ENCODE measurements at places on chromosomes 2 and 18. TPM values are rescaled to one million over a fixed set of nuclear protein-coding genes. Genes with fewer than 3 reads are reported as not detected.

GRCh38 chr2:8501061-8501720 lies 180.7 kb upstream of the ID2 start:
- H3K27me3 ChIP-seq: peaks cover 2% of the 10 kb centered on the region
- peaks cover 17% of the 10 kb centered on the region for H3K4me1 ChIP-seq
- H3K4me3 ChIP-seq: no peak overlapping the region
- H3K36me3 ChIP-seq: no peaks in the 10 kb centered on the region

- H3K4me3 ChIP-seq: no peak overlapping the region
- no peaks in the 10 kb centered on the region for H3K4me1 ChIP-seq
- no peak for DNase-seq
- no peak overlapping the region for H3K27ac ChIP-seq
- H3K27me3 ChIP-seq: no peaks in the 10 kb centered on the region
- H3K36me3 ChIP-seq: no peaks in the 10 kb centered on the region
Observed at GRCh38 chr18:29104227-29104626, 927.3 kb upstream of the CDH2 start.

GRCh38 chr2:7077660-7078267 lies 160.6 kb downstream of the RNF144A start:
- H3K27ac ChIP-seq: no peak overlapping the region
- H3K4me3 ChIP-seq: no peak overlapping the region
- H3K27me3 ChIP-seq: no peaks in the 10 kb centered on the region
- no peak for DNase-seq
- H3K36me3 ChIP-seq: no peaks in the 10 kb centered on the region

GRCh38 chr2:150110548-150110947 lies 376.9 kb downstream of the RND3 start:
- no peak overlapping the region for H3K27ac ChIP-seq
- H3K36me3 ChIP-seq: no peaks in the 10 kb centered on the region
- no peak overlapping the region for H3K4me3 ChIP-seq
- no peaks in the 10 kb centered on the region for H3K4me1 ChIP-seq

DNA sequence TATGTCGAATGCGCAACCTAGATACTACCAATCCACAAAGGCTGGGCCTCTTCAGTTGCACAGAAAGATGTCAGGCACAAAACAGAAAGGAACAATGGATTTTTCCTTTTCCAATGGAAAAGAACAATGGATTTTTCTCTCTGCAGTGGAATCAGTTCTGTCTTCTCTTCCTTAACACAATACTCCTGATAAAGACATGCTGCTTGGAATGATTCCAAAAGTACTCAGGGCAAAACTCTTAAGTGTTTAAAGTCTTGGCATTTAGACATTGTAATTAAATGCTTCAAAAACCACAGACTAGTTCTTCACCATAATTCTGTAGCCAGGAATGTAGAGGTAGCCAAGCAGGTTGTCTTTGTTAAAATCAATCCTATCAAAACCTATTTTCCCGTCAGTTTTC lies 46.7 kb upstream of the FLACC1 start:
- H3K27ac ChIP-seq: no peak overlapping the region
- no peak for DNase-seq
- peaks cover 46% of the 10 kb centered on the region for H3K4me1 ChIP-seq
- H3K36me3 ChIP-seq: peaks cover 49% of the 10 kb centered on the region

- no peaks in the 10 kb centered on the region for H3K36me3 ChIP-seq
- no peak for DNase-seq
- peaks cover 8% of the 10 kb centered on the region for H3K27me3 ChIP-seq
- H3K4me3 ChIP-seq: no peak overlapping the region
Observed at GRCh38 chr2:38430597-38431207, 53.6 kb upstream of the ATL2 start.

- peaks cover 74% of the 10 kb centered on the region for H3K36me3 ChIP-seq
- H3K27me3 ChIP-seq: no peaks in the 10 kb centered on the region
- no peak for DNase-seq
- peaks cover 2% of the 10 kb centered on the region for H3K4me1 ChIP-seq
- H3K4me3 ChIP-seq: no peak overlapping the region
Observed at GRCh38 chr18:26073758-26074157, 16.7 kb downstream of the SS18 start.

SPATA3 gene
- not detected for total RNA-seq

KIAA1328 gene
- 8.6 TPM for total RNA-seq

Measured in activated CD4-positive, alpha-beta memory T cell treated with anti-CD3 and anti-CD28 coated beads, Interleukin-2, amount 10 ng/mL, durations not matched to agents 7 days and 5 days (primary cell).